Activated CD8-positive, alpha-beta memory T cell treated with anti-CD3 and anti-CD28 coated beads for 1 hour (primary cell): ENCODE measurements at places on chromosomes 6 and 20.

GRCh38 chr20:44419131-44419844 is 56.4 kb upstream of the TTPAL start:
- no peak for DNase-seq

DNA sequence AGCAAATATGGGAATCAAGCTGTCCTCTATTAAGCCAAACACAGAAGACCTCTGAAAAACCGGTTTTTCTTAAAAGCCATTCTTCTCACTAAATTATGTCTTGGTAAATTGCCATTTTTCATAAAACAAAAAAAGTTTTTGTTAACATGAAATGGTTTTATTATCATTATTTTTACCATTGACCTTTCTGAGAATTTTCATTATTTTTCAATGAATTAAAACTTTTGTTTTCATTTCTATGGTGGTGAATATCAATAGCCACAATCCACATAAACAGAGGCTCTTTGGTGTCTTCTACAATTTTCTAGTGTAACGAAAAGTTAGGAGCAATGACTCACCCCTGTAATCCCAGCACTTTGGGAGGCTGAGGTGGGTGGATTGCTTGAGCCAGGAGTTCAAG is 2.1 kb downstream of the SF3B5 start:
- DNase-seq: no peak

DNA sequence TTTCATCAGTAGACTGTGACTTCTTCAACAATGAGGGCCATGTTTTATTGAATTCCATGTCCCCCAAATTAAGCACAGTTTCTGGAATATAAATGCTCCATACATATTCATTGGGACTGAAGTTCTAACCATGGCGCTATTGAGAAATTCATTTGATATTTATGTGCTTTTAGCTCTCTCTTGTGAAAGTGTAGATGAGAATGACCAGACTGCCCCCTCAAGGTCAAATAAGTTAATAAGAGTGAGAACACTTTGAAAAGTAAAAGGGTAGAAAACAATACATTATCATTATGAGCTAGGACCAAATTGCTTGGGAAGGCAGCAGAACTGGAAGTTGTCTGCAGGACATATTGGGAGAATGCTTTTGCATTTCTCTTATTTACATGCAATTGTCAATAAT is 597.9 kb downstream of the EPM2A start:
- no peak for DNase-seq

- no peak for DNase-seq
Measured at GRCh38 chr6:110432285-110432900, 17.0 kb upstream of the DDO start.

DNA sequence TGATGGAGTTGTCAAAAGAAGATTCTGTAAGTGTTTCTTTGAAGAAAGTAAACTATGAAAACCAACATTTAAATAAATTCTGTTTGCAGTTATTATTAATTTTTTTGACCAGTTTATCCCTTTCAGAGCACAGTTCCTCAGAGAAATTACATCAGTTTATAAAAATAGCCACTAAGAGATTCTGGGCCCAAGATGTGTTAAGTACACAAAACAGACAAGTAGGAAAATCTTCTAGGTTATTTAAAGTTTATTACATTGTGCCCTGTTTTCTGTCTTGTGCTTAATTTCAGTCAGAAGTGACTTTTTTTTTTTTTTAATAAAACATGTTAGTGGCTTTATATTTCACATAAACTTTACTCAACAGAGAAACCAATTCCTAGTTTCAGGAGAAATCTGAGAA is 72.3 kb downstream of the ECT2L start:
- no peak for DNase-seq

DNA sequence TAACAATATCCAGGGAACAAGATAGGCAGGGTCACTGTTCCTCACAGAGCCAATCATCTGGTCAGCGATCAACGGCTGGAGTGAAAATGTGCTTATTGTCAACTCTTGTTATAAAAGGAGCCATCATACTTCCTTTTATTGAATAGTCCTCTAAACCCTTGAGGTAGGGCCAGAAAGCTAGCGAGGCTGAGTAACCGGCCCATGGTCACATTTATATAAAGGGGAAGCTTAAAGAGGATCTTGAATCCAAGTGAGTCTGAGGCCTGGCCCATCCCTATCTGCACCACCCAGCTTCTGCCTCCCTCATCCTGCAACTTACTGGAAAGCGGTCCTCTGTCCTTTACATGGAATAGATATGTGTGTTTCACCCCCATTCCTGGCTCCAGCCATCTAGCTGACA is 9.5 kb downstream of the PHACTR3 start:
- no peak for DNase-seq

DNA sequence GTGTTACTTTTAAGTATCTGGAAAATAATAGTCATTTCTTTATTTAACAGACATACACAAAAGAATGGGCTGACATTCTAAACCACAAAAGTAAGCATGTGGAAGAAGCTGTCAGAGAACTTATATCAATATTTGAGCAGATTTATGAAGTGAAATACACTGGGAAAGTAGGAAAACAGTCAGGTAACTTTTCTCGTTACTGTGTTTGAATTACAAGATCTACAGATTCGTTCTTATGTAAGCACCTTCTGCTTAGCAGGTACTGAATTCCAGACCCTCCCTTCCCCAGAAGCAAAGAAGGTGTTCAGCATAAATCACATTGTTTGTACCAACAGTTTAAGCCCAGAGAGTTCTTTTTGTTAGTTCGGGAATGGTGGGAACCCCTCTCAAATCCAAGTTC is 88.0 kb downstream of the DNAH8 start:
- no peak for DNase-seq

DNA sequence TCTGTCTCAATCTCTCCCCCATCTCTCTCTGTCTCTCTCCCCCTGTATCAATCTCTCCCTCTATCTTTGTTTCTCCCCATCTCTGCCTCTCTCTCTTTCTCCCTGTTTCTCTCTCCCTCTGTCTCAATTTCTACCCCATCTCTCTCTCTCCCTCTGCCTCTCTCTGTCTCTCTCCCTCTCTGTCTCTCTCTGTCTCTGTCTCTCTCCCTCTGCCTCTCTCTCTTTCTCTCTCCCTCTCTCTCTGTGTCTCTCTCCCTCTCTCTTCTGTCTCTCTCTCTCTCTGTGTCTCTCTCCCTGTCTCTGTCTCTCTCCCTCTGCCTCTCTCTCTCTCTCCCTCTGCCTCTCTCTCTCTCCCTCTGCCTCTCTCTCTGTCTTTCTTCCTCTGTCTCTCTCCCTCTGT is 62.6 kb downstream of the DACT2 start:
- DNase-seq: no peak

DNA sequence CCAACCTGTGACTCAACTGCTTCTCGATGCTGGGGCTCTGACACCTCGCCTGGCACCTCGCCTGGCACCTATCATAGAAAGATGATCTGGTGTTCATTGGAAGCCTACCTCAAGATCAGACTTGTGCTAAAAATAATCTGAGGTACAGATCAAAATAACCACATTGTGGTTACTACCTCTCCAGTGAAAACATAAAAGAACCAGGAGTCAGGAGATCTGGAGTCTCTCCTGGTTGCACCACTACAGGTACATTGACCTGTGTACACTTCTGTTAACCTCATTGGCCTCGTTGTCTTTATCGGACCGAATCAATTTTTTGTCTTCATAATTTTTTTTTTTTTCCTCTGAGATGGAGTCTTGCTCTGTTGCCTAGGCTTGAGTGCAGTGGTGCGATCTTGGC is 695.9 kb downstream of the HDGFL1 start:
- DNase-seq: no peak

DNA sequence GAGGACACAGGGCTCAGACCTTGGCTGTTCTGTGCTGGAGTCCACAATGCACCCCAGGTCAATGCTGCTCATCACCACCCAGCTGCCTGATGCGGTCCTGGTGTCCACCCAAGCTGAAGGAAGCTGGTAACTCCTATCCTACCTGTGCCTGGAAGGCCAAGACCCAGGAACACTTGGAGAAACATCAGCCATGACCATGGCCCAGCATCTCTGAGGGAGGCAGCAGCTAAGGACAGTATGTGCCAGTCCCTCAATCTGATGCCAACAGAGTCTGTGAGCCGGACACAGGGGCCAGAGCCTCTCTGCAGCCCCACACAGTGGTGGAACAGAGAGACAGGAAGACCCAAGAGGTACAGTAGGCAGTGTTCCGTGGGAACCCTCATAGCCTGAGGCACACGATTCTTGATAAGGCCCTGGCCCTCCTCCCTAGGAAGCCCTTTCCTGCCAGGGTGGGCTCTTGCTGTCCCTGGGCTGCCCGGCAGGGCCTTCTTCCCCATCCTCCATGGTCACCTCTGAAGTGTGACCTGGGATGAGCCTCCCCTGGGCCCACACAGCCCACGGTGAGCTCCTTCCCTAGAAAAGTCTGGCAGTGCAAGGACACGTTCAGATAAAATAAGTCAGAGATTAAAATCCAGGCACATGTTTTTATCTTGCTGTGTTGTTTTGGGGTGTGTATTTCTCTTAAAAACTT is 170.7 kb downstream of the THBS2 start:
- DNase-seq: no peak

- DNase-seq: no peak
Measured at GRCh38 chr20:31573555-31574321, 31.4 kb upstream of the ID1 start.

- no peak for DNase-seq
Measured at GRCh38 chr6:154907291-154907690, 87.8 kb upstream of the TIAM2 start.

DNA sequence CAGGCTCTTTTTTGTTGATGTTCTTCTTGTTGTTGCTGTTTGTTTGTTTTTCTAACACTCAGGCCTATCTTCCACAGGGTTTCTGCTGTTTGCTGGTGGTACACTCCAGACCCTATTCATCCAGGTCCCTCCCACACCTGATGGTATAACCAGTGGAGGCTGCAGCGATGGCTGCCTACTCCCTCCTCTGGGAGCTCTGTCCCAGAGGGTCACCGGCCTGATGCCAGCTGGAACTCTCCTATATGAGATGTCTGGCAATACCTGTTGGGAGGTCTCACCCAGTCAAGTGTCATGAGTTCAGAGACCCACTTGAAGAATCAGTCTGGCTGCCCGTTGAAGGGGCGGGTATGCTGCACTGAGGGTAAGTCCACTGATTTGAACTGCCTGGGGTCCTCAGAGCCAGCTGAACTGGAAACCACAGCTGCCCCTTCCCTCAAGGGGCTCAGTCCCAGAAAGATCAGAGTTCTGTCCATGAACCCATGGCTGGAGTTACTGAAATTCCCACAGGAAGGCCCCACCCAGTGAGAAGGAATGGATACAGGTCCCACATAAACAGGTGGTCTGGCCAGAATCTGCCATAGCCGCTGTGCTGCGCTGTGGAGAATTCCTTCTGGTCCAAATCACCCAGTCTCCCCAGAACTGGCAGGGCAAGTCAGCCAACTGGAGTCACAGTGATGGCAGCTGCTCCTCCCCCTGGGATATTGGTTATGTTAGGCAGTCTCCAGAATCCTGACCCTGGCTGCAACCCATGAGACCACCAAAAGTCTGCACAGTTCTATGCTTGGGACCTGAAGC is 664.4 kb downstream of the FRK start:
- DNase-seq: no peak

DNA sequence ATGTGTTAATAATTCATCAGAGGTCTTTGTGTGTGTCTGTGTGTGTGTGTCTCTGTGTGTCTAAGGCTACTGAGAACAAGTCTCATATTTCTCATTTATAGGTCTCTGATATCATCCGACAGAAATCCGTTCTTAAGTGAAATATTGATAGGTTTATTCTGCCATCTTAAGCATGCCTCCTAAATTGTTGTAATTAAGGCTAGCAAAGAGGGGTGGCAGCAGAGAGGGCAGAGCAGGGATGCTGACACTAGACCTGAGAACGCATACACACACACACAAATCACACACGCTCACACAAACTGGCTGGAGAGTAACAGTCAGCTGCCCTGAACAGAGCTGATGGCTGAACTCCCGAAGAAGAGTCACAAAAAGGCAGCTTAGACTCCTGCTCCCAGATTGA is 84.9 kb upstream of the LRFN2 start:
- DNase-seq: no peak

DNA sequence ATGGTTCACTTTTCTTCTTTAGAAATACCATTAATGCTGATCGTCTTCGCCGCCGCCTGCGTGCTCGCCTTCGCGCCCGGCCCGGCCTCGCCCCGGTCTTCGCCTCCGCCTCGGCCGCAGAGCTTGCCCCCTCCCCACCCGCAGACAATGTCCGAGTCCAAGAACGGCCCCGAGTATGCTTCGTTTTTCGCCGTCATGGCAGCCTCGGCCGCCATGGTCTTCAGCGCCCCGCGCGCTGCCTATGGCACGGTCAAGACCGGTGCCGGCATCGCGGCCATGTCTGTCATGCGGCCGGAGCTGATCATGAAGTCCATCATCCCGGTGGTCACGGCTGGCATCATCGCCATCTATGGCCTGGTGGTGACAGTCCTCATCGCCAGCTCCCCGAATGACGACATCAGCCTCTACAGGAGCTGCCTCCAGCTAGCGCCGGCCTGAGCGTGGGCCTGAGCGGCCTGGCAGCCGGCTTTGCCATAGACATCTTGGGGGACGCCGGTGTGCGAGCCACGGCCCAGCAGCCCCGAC is 4.8 kb upstream of the PRPH2 start:
- DNase-seq: no peak

DNA sequence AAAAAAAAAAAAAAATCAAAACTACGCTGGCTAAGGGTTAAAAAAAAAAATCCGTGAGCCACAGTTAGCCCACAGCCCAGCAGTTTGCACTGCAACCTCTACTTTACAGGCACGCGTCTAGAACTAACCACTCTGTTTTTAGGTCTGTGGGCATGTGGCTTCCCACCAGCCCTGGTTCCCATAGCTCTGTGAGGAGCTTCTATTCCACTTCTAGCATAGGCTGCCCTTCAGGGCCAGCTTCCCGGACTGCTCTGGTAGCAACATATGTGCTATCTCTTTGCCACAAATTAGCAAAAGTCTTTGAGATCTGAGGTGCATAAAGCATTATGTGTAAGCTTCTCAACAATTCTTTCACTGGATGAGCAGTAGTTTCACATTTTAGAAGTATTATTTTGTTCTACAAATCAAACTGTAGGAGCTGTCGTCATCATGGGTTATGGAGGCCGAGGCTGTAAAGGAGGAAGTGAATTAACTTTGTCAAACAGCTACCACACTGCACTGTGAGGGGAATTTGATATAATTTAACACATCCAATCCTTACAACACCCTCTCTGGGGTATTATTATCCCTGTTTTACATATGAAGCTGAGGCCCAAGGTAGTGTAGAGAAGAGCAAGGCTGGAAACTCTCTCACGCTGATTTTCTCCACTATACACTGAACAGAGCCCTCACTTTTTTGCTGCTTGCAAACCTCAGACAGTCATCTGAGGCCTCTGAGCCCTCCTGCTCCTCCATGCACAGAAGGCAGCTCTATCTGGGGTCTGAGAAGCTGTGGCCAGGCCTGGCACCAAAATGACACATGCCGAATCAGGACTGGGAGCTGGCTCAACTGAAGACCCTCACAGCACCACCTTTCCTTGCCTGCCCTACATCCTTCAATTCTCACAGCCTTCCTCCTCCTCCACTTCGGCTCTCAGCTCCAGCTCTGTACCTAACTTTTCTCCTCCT is 35.4 kb downstream of the MAN1A1 start:
- no peak for DNase-seq

DNA sequence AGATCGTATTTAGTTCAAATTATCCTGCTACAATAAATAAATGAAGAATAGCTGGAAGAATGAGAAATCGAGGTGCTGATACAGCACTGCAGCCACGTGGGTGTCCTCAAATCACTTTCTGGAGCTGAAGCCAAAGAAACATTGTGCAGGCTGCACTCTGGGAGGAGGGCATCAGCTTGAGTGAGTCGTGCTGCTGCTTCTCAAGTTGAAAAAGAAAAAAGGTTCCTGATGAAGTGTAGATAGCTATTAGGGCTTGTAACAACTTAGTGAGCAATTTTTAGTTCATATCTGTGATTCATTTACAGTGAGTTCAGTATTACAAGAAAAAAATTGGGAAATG is 40.5 kb downstream of the DSE start:
- DNase-seq: no peak

- no peak for DNase-seq
Measured at GRCh38 chr6:33072508-33073100, 845 bp downstream of the HLA-DPA1 start.

GRCh38 chr6:2108700-2109306 is 136.6 kb downstream of the GMDS start:
- no peak for DNase-seq
